ENCODE measurements at places on chromosomes 1 and 21. TPM values are rescaled to one million over a fixed set of nuclear protein-coding genes. Genes with fewer than 3 reads are reported as not detected.
A peak's percentile ranks its signal among the peaks of the same experiment; 100 is the strongest.

DNA sequence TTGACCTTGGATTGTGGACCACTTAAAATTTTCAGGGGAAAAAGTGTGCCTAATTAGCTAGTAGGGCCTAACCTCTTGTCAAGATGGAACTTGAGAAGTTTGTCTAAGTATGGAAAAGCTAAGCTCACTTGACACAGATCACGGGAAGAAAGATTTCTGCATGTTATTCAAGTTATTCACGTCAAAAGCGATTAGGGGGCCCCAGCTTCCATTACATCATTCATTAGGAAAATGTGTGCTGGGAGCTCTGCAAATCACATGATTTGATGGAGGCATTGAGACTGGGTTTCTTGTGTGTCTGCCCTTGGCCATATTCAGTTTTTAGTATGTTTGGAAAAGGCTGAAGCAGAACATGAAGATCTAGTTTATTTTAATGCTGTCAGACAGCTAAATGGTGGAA lies 15.5 kb upstream of the POGZ start:
- no peak for DNase-seq

DNA sequence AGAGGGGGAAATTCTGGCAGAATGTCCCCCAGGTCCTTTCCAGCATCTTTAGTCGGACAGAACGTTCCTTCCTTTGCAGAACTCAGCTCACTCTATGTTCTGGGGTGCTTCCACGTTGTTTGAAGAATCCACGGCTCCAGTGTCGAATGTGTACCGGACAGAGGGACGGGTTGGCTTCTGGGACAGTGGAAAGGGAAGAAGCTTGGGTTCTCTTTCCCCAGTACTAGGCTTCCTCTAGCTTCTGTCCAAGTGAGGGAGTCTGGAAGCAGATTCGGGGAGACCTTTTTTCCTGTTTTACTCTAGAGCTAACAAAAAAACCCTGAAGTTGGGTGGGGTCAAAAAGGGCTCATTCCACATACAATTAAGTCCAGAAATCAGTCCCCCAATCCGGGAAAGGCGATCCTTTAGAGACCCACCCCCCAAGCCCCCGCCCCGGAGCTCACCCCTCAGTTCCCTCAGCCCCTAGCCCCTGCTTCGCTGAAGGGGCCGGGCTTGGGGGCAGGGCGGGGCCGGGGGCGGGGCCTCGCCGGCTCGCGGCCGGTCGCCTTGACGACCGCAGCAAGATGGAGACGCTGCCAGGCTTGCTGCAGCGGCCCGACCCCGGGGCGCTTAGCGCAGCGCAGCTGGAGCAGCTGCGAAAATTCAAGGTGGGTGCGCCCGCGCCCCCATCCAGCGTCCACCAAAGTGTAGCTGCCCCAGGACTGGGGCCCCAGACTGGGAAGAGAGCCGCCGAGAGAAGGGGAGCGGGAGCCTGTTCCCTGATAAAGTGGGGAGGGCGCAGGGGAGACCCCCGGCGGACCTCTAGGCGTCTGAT lies at the start of gene RIIAD1:
Gene RIIAD1, plus strand, starts transcription at position 549 of the 814 bp plus-strand sequence. Its CDS starts 15 bp downstream, at position 564.
- DNase-seq, result no peak

NUAK2 gene
- total RNA-seq, result 6.8 TPM

DNA sequence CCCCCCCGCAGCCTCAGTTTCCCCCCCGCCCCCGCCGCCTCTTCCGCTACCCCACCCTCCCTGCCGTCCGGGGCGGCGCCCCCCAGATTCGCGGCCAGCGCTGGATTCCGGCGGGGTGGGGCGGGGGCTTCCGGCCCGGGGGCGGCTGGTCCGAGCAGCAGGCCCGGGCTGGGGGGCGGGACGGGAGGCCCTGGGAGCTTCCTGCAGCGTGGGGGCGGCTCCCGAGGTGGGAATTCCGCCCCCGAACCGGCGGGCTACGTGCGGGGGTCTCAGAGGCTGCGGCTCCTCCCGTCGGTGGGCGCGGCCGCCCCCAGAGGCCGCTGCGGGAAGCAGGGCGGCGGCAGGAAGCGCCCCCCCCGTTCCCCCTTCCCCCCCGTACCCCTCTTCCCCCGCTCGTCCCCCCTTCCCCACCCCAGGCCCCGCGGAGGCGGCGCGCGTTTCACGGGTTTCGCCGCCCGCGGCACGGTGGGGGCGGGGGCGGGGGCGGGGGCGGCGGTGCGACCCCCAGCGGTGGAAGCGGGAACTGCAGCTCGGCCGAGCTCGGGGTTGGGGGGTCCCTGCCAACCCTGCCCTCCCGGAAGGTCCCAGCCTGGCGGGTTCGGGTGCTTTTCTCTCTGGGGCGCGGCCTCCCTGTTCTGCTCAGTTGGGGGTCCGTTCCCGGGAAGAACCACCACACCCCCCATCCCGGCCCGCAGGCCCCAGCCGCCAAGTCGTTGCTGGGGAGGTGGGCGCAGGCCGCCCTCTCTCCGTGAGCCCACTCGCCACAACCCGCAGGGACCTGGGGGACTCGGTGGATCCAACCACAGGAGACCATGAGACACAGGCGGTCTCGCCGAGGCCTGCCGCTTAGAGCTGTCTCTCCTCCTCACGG lies 76.3 kb downstream of the MORN1 start:
- peak; percentile 76 for DNase-seq

SLAMF1 gene
- 1.4 TPM for total RNA-seq

- no peak for DNase-seq
These were observed 82.5 kb downstream of the PRDM16 start for GRCh38 chr1:3151456-3151855.

PLA2G5 gene
- total RNA-seq, result 7.4 TPM

DNA sequence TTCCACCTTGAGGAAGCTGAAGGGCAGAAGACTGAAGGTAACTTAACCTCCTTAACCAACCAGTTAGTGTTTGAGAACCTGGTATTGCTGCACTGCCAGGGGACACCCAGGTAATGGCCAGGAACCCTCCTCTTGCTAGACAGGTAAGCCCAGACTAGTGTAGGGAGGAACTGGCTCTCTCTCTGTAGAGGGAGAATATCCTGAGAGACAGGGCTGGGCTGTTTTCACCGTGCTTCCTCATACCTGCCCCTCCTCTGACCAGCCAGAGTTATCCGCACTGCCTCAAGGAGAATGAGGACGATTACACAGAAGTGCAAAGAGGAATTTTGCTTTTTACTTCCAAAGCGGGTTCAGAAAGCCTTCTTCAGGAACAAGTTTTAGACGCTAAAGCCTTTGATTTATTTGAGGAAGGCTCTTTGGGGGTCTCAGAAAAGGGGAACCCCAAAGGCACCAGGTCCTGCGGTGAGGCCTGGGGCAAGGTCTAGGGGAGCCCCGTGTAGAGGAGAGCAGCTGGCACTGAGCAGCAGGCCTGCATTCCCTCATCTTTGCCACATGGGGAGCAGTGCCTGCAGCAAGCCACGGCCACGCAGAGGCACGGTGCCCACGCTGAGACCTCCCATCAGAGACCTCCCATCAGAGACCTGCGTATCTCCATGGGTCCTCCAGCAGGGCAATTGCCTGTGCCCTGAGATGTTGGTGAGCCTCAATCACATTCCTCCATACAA lies 13.5 kb downstream of the GNG4 start:
- no peak for DNase-seq

YARS1 gene
- total RNA-seq, result 96.7 TPM

Measured in lower lobe of right lung (tissue), 2 donors.